ENCODE measurements at places on chromosomes 6 and 20.

- DNase-seq, result no peak
Measured at GRCh38 chr6:149769676-149770075, 20.1 kb downstream of the PCMT1 start.

GRCh38 chr6:4932228-4932903 is 71.5 kb downstream of the RPP40 start:
- no peak for DNase-seq

- no peak for DNase-seq
Measured at GRCh38 chr6:1495344-1495743, 106.0 kb downstream of the FOXF2 start.

DNA sequence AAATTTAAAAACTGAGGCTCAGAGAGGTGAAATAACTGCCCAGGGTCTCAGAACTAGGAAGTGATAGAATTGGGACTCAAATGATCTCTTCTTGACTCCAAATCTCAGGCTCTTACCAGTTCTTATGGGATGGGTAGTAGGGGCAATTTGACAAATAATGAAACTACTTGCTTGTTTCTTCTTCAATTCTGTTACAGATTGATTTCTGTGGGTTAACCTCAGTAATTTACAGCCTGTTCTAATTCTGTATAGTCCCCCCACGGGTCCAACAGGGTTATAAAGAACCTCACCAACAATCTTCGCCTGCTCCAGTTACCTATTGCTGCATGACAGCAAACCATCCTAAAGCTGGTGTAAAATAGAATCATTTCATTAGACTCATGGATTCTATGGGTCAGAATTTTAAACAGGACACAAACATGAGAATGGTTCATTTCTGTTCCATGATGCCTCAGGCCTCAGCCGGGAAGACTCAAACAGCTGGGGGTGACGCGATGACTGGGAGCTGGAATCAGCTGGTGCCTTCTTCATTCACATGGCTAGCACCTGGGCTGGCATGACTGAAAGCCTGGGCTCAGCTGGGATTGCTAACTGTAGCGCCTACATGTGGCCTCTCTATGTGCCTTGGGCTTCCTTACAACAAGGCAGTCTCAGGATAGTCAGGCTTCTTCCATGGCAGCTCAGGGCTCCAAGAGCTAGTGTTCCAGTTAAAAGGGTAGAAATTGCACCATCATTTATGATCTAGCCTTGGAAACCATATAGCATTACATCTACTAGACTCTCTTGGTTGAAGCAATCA is 6.6 kb upstream of the WFDC2 start:
- no peak for DNase-seq

DNA sequence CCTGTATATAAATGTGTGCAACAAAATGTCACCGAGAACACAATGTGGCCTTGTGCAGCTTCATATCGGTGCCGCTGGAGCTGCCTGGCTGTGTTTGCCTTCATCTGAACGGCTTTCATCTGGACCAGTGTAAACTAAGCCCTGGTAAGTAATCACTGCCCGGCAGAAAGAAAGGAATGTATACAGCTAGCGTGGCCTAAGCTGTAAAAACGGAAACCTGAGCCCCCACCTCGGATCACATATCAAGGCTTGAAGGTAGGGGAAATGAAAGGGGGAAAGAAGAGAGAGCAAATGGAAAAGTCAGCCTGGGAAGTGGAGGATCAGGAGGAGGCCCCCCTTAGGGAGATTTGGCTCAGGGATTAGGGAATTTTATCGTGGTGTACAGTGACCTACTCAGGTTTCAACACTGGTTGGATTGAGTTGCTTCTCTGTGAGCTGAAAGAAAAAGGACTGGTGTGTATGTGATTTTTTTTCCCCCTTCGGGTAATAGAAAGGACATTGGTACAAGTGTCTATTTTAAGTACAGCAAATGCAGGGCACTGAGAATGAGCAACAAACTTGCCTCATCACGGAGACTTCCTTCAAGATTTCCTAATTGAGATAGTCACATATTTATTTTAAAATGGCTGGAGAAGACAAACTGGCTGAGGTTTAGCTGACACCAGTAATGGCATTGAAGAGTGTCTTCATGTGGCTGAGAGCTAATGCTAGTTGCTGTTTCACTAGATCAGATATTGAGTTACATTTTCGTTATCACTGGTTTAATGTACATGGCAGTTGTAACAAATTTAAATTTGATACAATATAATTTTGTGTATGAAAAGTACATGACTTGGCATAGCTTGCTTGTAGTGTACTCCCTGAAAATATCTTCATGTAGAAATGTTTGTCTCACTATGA is 3.5 kb downstream of the SOBP start:
- no peak for DNase-seq

Measured in HTR-8/SVneo (cell line).